ENCODE measurements at places on chromosomes 2 and 18.

DNA sequence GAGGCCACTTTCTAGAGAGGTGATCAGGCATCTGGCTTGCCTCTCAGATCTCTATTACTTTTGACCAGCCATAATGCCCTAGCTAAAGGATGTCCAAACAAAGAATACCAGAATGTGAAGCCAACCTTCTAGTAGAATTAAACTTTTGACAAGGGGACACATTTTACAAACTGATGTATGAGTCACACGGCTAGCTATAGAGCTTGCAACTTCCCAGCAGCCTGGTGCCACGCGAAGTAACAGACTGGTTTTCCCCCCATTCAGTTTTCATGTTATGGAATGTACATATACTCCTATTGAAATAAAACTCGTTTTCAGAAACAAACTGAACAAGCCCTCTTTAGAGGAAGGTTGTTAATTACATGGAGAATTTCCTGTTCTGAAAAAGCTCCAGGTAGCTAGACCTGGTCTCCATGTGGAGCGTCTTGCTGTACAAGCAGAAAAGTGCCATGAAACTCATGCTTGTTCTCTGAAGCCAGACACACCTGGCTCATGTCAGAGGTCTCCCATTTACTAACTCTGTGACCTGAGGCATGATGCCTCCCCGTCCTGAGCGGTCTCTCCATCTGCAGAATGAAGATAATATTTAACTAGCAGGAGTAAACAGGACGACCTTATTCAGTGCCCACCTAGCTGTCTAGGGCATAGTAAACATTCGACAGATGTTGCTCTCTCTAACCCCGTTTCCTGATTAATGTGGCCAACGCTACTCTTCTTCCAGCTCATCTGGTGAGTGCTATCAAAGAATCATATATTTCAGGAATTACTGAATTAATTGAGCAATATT is 81.5 kb upstream of the MAP3K20 start:
- DNase-seq, result no peak

- no peak for DNase-seq
Observed at GRCh38 chr2:238905644-238906043, 57.8 kb downstream of the TWIST2 start.

GRCh38 chr2:95539290-95539689 is 52.5 kb upstream of the TRIM43 start:
- DNase-seq, result no peak

DNA sequence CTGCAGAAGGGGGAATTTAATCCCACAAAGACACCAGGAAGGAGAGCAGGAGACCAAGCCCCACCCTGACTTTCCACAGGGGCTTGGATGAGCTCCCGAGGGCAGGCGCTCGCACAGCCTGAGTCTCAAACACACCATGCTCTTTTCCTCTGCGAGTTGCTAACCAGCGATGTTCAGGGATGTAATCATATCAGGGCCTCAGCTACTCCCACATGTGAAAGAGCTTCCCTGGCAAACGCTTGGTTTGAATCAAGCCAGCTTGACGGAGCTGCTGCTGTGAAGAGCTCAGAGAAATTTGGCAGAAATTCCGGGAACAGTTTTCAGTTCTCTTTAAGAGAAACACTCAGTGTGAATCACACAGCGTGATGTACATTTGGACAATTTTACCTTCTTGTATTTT is 385.8 kb downstream of the GALR1 start:
- no peak for DNase-seq

DNA sequence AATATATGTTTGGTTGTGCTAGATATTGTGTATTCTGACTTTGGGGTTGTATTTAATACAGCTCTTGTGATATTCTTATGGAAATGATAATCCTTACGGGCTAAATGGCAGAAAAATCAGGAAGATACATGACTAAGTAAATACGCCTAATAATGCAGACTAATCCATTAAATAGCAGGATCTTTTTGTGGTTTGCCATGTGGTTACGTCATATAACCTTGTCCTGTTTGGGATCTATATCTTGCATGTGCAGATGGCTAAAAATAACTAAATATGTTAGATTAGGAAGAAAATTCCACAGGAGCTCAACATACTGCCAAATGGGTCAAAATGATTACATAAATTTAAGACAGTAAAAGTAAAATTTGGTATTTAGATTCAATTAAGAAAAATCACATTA is 83.0 kb downstream of the NEB start:
- no peak for DNase-seq

DNA sequence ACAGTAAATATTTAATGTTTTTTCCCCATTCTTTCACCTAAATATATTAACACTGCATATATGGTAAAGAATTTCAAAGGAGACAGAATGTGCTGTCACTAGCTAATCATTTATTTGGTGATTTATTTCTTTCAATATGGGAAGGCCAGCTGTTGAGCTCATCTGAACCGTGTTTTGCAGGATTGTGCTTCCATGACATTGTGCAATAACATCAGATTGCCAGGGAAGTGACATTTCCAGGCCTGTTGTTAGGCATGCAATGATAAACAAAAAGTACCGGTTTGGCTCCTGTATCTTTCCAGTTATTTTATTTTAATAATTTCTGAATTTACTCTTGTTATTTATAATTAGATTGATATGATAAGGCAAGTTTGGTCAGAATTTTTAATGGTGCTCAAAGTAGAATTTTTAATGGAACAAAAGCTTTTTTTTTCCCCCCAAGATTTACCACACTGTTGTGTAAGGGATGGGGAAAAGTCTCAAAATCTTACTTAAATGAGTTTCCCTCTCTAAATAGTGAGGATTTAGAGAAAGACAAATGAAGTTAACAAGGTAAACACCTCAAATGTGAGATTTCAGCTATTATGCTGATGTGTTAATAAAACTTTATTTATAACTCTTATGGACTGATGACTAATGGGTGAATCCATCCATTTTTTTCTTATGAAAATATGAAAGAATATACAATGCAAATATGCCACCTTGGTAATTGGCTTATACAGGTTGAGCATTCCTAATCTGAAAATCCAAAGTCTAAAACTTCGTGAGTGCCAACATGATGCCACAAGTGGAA is 52.7 kb downstream of the MALT1 start:
- no peak for DNase-seq

DNA sequence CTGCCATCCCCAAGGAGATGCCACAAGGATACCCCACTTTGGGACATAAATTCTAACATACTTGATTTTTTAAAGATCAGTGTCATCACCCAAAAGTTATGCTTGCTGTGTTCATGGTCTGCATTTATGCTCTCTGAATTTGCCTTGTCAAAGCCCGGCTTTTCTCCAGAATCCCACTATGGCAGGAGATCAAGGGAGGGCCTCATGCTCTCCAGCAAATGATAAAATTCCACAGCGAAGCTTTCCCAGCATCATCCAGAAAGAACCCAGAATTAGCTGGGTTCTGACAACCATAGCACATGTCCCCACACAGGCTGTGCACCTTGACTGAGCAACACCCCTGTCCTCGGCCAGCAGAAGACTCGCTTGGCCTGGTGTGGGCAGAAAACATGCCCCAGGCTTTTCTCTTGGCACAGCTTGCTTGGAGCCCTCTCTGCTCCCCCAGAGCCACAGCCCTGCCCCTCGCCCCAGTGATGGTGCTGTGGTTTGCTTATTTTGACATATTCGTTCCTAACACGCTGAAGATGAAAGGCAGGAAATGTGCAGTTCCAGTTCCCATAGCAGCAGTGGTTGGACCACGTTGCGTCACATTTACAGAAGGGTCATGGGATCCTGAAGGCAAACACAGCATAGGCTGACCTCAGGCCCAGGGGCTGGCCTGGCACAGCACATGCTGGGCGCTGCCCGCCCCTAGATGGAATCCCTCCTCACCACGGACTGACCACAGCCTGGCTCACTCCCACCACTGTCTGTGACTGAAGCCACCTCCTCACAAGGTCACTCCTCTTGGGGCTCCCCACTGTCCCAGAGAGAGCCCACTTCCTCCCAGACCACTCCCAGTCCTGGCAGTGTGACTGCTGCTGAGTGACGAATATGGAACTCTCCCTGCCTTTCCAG is 14.1 kb upstream of the CHRNA1 start:
- peak; percentile 74 for DNase-seq

- no peak for DNase-seq
Observed at GRCh38 chr2:62099050-62099449, 96.9 kb upstream of the B3GNT2 start.

- no peak for DNase-seq
Observed at GRCh38 chr18:24138409-24138788, 463 bp upstream of the CABYR start.

GRCh38 chr18:37514953-37515352 is 50.6 kb downstream of the CELF4 start:
- DNase-seq, result no peak

DNA sequence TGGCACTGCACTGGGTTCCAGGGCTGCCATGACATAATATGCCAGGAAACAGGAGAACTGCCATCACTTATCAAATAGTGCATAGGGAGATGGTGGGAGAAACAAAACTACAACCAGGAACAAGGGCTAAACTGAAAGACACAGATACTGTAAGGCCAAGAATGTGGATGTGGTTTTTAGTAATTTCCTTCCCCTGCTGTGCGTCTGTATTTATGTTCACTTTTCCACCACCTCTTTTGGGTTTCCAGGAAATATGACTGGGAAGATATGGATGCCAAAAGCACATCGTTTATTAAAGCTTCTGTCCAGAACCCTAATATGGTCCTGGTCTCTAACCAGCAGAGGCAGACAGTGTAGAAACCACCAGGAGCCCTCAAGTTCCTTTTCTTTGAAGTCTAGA is 759.7 kb upstream of the FANCL start:
- no peak for DNase-seq

DNA sequence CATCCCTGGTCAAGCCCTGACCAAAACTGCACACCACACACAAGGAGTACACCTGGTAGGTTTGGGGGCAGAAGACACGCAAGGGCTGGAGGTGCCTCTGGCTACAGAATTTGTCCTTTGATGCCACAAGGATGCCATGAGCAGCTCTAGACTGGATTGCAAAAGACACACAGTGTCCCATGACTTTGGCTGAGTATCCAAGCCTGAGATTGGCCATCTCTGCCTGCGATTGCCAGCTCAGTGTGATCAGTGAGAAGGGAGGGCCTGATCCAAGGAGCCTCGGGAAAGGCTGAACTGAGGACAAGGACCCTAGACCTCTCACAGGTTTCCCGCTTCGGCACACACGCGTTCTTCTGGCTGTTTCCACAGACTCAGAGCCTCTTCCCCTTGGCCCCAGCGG is 60.0 kb upstream of the FOSL2 start:
- no peak for DNase-seq

GRCh38 chr2:60518567-60518966 is 34.9 kb downstream of the BCL11A start:
- DNase-seq, result peak; percentile 26

- DNase-seq, result no peak
Observed at GRCh38 chr2:55242617-55243016, 10.1 kb downstream of the RPS27A start.

GRCh38 chr2:191666732-191667131 is 11.2 kb upstream of the NABP1 start:
- DNase-seq, result no peak

GRCh38 chr2:158457826-158458616 is 1.3 kb downstream of the PKP4 start:
- no peak for DNase-seq

GRCh38 chr18:64331419-64331818 is 182.5 kb upstream of the LINC00305 start:
- no peak for DNase-seq

- no peak for DNase-seq
Observed at GRCh38 chr18:6414118-6414722, 491 bp downstream of the L3MBTL4 start.

- DNase-seq, result no peak
Observed at GRCh38 chr2:28475088-28475595, 20.7 kb upstream of the PLB1 start.

GRCh38 chr2:229564300-229564907 is 150.0 kb downstream of the DNER start:
- no peak for DNase-seq

DNA sequence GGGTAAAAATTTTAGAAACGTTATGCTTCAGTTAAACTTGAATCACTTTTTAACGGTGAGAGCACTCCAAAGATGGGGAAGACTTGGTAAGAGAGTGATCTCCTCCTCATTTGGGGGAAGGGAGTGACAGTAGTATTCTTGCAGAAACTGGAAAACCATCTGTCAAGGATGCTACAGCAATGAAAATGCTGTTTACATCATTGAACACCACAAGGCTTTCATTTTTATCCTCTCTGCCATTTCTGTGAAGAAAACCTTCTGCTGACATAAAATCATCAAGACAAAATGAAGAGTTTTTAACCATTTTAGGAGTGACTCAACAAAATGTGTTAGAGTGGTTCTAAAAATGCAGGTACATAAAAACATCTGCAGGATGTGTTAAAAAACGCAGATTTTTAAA is 38.1 kb downstream of the CDH2 start:
- no peak for DNase-seq

DNA sequence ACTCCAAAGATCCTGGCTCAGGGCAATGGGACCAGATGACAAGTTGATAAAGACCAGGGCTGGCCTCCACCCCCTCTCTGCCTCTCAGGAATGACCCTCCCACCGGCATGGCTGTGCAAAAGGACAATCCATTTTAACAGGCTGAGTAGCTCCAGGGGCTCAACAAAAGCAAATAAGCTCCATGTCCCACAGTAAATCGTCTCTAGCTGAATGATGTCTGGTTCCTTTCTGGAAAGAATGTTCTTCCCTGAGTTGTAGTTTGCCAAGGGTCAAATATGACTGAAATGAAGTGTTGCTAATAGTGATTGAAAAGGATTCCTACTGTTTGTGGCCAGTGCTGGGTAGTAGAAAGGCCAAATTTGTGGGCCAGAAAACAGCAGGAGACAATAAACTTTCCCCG is 434.4 kb upstream of the ETAA1 start:
- DNase-seq, result no peak

- DNase-seq, result no peak
Observed at GRCh38 chr2:4668381-4668780, 965.0 kb downstream of the DCDC2C start.

- no peak for DNase-seq
Observed at GRCh38 chr2:241563571-241563980, 5.0 kb downstream of the BOK start.
